EH (cell line): ENCODE measurements at places on chromosomes 11 and 22.

- DNase-seq = peak; percentile 3
Measured at GRCh38 chr11:125950696-125951651, 5.1 kb downstream of the VSIG10L2 start.

DNA sequence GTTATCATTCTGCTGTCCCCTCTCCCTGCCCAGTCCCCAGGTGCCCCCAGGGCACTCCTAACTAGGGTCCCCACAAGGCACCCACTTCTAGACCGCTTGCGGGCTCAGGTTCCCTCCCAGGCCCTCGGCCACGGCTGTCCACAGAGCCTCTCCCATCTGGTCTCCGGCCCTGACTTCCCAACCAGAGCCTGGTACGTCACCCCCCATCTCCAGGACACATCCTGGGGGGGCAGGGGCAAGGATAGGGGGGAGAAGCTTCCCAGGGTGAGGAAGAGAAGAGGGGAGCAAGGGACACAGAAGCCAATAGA lies 457 bp downstream of the SSTR3 start:
- DNase-seq = no peak

DNA sequence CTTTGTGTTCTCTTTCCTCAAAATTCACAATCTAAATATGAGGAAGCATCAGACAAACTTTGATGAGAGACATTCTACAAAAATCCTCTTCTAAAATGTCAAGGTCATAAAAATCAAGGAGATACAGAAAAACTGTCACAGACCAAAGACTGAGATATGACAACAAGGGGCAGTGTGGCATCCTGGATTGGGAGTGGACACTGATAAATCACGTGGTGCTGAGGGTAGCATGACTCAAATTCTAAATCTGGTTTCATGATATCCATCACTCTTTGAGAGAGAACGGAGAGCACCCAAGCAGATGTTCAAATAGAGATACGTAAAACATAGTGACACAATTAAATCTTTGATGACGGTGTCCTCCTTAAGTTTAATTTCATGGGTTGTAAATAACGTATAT lies 13.0 kb upstream of the CARD18 start:
- peak; percentile 36 for DNase-seq

DNA sequence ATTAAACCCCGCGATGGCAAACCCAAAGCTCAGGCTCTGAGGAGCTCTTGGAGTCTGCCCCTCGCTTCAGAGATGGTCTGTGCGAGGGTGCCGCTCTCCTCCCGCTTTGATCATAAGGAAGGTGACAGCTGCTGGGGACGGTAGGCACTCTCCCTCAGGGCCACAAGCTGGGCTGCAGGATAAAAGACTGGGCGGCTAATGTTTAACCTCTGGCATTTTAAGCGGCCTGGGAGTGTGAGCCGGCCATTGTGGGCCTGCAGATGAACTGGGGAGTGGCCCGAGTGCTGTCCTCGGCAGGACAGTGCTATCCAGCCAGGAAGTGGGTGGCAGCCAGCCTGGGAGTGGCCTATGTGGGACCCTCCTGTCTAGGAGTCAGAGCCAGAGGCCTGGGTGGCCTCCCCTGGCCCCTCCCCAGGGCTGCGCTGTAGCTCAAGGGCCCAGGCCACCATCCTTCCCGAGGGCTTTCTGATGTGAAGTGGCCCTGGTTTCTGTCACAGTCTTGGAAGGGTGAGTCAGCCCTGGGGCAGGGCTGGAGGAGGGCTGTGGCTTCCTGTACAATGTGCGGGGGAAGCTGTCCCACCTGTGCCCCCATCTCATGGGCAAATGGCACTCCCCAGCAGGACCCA lies 58.7 kb upstream of the PRODH start:
- DNase-seq = no peak

DNA sequence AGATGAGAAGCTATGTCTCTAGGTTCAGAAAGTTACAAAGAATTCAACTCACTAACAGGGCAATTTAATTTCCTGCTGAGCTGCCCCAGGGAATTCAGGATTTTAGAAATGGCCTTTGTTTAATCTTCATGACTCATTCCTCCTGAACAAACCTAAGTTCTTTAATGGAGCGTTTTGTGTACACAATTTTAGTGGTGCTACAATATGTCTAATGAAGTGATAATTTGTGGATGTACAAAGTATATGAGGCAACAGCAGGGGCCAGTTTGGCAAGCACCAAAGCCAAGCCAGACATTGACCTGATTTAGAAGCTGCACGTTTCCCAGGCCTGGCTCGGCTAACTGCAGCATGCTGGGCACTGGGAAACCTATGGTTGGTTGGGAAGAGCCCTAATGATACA lies 34.4 kb upstream of the HEPHL1 start:
- peak; percentile 13 for DNase-seq

DNA sequence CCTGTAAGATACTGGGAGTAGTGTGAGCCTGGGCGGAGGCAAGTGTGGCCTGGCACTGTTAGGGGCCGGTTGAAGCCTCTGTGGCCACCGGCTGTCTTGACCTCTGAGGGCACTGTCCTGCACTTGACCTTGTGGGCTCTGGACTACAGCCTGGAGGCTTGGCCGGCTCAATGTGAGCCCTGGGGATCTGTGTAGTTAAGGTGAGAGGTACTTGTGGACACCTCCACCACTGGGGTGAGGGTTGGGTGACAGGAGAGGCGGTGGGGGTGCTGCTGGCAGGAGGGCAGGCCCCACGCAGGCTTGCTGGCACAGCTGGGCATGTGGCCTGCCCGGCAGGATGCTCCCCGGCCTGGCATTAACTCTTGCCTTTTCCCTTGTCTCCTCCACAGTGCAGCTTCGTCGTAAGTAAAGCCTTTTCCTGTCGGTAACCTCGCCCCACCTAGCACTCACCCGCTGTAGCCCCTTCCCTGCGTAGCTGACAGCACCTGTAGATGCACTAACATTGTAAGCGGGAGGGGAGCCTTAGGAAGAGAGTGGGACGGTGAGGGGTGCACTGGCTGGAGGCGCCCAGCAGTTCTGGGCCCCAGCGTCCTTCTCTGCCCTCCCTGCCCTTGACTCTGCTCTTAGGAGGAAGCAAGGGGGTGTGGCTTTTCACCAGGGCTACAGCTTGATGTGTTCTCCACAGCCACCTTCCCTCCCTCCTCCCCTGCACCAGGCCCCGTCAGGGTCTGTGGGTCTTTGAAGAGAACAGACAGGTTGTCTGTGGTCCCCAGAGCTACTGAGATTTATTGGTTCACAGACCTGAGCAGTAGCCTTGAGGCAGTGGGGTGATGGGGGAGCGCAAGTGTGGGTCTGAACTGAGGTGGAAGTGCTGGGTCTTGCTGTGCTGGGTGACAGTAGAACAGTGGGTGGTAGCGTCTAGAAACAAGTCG lies 17.6 kb downstream of the INCENP start:
- DNase-seq = no peak

GRCh38 chr11:113906038-113906437 lies 1.4 kb downstream of the HTR3B start:
- DNase-seq = peak; percentile 40

DNA sequence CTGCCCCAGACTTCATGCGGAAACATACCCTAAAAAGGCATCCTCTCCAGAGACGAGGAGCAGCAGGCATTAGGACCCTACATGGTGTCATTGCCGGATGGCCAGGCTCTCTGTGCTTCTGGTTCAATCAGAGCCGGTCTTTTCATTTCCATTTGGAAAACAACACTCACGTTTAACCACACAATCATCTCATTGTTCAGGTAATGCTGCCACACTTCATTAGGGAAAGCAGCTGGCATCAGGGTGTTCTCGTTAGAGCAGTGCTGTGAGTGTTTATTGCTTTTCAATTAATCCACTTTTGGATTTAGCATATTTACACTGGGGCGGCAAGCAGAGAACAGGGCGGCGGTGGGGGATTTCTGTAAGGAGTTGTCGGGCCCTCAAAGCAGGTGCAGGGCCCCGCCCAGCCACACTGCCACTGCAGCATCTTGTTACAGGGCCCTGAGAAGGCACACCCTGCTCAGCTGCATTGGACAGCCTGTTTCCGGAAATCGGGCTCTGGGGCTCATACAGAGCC lies 338.6 kb downstream of the SHANK2 start:
- DNase-seq = no peak

DNA sequence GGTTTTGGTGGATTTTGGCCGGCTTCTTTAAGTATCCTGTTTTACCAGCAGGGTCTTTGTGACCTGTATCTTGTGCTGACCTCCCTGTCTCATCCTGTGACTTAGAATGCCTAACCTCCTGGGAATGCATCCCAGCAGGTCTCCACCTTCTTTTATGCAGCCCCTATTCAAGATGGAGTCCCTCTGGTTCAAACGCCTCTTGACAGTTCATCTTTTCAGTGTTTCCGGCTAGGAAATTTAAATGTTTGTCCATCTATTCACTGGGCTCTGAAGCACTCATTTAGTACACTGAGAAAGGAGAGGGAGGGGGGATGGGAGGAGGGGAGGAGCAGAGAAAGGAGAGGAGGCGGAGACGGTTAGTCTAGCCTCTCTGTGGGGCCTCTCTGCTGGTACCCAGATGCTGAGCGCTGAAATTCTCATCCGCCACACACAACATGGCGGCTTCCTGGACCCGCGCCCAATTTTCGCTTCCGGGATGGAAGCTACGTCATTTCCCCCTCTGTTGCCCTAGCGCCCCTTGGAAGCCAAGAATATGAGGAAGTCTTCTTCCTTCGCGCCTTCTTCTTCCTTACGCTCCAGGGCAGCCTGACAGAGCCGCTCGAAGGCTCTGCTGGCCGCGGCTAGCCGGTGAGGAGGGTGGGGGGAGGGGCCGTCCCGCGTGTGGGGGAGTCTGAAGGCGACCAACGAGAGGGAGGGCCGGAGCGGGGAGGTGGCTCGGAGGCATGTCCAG lies 69.0 kb upstream of the SYT13 start:
- peak; percentile 58 for DNase-seq

DNA sequence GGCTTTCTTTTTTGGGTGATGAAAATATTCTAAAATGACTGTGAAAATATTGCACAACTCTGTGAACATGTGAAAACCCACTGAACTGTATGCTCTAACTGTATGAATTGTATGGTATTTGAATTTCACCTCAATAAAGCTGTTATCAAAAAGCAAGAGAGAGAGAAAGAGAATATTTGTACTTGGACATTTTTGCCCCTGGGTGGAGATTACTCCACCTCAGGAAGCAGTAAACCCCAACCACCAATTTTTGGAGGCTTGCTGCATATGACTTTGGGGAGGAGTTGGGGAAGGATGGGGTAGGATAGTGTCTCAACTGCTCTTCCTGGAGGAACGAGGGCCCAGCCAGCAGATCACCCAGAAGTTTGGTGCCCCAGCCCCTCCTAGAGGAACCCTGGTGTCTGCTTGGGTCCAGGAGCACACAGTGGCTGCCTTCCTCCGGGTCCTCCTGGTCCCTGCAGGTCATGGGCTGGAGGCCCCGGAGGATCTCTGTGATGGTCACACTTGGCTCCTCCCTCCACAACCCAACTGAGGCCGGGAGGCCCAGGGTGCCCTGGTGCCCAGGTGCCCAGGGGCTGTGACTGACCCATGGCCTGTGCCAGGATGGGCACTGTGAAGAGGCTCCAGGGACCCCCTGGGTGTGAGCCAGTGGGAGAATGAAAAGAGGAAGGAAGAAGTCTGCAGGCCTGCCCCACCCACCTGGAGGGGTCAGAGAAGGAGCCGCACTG lies 15.3 kb upstream of the PICK1 start:
- DNase-seq = no peak

GRCh38 chr11:19301361-19301760 lies 60.6 kb upstream of the E2F8 start:
- DNase-seq = peak; percentile 14
